Forelimb muscle (tissue), 1 donor: ENCODE measurements at places on chromosomes 3 and 15. TPM values are rescaled to one million over a fixed set of nuclear protein-coding genes. Genes with fewer than 3 reads are reported as not detected.

DNA sequence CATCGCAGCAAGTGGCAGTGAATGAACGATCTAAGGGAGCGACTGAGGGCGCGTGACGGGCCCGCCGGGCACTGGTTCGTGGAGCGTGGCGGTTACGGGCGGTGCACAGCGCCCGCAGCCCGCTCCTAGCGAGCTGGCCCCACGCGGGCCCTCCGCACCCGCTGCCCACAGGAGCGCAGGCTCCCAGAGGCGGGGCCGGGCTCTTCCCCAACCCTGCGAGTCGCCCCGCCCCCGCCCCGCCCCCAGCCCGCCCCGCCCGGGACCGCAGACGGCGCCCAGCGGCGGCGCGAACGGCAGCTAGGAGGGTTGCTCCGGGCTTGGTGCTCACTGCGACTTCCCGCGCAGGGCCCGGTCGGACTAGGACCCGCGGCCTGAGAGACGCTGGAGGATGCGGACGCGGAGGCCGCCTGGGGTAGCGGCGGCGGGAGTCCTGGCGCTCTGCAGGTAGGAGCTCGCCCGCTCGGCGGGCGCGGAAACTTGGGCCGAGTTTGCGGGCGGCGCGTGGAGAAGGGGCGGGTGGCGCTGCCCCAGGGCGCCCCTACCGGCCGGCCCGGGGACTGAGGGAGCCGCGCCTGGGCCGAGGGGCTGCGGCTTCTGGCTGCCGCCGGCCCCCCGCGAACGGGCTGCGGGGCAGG, at the start of gene C15orf39:
Gene C15orf39 (plus strand): TSS at position 267 of the 635 bp plus-strand sequence. CDS start 4,167 bp downstream, outside the sequence.
- no peak for DNase-seq

- no peak for DNase-seq
These were observed 65.3 kb downstream of the IGF2BP2 start for GRCh38 chr3:185759512-185759911.

The ITGA11 gene
- 3.7 TPM for polyA plus RNA-seq

DNA sequence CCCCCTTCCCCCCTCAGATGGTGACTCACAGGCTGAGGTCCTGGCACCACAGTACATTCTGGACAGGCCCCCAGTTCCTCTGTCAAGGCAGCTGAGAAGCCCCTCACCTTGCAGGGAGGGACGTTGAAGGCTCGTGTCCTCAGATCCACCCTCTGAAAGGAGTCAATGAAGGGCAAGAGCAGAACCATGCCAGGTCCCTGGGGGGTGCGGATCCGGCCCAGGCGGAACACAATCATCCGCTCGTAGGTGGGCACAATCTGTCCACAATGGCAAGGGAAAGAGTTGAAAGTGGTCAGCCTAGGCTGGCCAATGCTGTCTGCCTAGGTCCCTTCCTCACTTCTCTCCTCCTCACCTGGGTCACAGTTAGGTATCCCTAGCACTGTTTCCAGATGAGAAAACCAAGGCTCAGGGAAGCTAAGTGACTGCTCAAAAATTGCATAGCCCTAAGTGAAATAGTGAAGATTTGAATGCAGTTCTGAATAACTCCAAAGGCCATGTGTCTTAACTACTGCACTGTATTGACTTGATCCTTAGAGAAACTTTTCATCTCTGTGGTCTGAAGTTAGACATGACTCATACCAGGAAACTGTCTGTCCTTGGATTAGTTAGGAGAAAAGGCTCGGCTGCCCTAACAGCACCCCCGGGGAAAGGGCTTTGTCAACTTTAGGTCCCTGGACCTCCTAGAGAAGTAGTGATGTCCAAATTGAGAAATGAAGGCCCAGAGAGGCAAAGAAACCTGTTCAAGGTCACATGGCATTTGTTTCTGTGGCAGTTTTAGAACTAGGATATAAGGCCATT, 2.9 kb downstream of the STOML1 start:
- no peak for DNase-seq

The DHX30 gene
- polyA plus RNA-seq = 39.4 TPM

DNA sequence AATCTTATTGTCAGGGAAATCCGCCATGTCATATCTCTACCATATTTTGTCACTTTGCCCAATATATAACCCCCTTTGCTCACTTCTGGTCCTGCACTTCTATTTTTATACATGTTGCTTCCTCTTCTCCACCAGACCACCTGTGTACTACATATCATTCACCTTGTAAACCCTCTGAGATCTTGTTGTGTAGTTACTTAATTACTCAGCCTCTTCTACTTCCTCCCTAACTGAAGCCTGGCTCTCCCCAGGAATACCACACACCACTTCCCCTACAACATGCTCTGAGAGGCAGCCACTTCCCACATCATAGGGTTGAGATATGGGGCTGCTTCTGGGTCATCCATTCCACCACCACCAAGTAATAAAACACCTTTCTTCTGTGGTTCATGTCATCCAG, 10.0 kb downstream of the HEXA start:
- DNase-seq = no peak

The GP9 gene
- polyA plus RNA-seq = 0.42 TPM
